ENCODE measurements at places on chromosomes 7 and 10. TPM values are rescaled to one million over a fixed set of nuclear protein-coding genes. Genes with fewer than 3 reads are reported as not detected.

GRCh38 chr10:98236862-98237261, 31.1 kb downstream of the LOXL4 start:
- no peak for DNase-seq

DNA sequence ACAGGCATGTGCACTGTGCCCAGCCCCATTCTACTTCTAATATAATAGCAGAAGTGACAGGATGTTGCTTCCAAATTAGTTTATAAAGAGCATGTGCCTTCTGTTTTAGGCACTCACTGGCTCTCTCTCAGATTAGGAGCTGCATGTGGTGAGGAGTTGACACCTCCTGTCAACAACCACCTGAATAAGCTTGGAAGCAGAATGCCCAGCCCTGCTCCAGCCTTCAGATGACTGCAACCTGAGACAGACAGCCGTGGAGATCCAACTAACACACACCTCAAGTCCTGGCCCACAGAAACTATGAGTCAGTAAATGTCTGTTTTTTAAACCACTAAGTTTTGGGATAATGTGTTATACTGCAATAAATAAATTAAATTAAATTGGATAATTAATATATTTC, 54.5 kb downstream of the PARD3 start:
- no peak for DNase-seq

- DNase-seq: no peak
Measured at GRCh38 chr7:146862415-146862814, 745.8 kb downstream of the CNTNAP2 start.

SP8 gene
- not detected for total RNA-seq

HKDC1 gene
- total RNA-seq: 0.10 TPM

DNA sequence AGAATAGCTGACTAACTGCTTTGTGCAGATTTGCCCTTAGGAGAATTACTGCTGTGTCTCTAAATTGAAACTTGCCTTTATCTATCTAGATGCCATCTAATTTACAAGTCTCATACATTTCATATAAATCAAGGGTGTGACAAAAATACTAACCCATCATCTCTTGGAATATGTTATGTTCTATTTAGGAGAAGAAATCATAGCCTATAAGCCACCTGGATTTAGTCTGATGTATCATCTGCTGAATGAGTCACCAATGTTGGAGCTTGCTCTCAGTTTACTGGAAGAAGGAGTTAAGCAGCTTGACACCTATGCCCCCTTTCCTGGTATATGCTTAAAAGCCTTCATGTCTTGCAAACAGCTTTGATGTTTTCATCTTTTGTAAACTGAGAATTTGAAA, 43.5 kb downstream of the NUP205 start:
- no peak for DNase-seq

PRR15 gene
- total RNA-seq: 3.1 TPM

DNA sequence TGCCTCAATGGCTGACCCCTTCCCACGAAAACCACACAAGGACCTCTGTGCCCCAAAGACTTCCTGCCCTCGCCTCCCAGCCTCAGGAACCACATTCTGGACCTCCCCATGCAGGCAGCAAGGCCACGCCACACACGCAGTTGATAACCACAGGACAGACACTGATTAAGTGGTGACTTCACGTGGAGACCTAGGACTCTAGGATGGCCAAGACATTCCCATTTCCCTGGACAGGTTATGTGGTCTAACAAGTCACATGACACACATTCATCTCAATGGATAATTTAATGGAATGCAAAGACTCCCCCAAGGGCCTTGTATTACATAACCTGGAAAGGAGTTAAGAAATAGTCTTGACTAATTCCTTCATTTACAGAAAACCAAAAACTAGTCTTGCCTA, 110.2 kb downstream of the LARP4B start:
- no peak for DNase-seq

All from mesenteric fat pad (tissue), 1 donor.